GM23248 (cell line): ENCODE measurements at places on chromosomes 7 and 10.

DNA sequence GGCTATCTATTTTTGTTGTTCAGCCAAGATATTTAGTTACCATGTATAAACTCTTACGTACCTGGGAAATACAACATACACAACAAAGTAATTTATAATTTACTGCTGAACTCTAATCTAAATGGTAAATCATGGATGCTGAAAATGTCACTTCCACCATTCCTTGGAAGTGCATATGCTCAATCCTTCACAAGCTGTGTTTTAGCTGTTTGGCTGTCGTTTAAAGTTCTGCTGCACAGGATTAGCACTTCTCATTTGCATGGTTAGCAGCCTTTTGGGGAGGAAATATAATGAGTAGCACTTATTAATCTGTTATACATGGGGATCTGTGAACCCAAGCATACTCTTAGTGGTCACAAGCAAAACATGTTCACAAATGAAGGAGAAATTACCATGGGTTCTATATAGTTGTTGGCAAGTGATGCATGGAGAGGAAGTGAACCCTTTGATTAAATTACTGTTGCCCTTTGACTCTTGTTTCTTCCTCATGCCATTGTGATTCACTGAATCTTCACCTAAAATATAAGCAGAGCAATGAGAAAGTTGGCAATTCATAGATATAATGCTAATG, 18.5 kb downstream of the PIK3CG start:
- DNase-seq = no peak

DNA sequence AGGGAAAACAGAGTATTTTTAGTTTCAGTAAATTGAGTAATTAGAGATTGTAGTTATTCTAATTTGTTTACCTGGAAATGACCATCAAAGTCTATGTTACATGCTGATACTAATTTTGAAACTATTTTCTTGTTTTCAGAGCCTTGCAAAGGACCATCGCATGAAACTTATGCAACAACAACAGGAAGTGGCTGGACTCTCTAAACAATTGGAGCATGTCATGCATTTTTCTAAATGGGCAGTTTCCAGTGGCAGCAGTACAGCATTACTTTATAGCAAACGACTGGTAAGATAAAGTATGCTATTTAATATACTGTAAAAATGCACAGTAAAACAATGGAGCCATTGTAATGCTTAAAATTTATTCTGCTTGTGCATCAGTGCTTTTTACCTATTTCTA, 78.5 kb downstream of the TRIM24 start:
- no peak for DNase-seq

DNA sequence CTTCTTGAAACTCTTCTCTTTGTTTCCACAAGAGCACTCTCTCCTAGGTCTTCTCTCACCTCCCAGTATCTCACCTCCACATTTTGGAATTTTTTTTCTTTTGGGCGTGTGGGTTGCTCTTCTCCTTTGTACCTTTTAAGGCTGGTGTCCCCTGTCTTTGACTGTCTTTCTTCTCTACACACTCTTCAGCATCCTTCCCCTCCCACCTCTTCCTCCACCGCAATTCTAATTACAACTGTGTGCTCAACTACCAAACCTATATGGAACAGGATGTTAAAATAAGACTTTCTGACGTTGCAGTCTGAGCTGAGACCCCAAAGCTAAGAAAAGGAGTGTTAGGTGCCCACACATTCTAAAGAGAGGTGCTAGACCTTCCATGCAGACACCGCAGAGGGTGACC, 14.0 kb upstream of the ADRB1 start:
- no peak for DNase-seq

GRCh38 chr10:86684331-86685097, 16.2 kb downstream of the LDB3 start:
- DNase-seq = peak; percentile 20

DNA sequence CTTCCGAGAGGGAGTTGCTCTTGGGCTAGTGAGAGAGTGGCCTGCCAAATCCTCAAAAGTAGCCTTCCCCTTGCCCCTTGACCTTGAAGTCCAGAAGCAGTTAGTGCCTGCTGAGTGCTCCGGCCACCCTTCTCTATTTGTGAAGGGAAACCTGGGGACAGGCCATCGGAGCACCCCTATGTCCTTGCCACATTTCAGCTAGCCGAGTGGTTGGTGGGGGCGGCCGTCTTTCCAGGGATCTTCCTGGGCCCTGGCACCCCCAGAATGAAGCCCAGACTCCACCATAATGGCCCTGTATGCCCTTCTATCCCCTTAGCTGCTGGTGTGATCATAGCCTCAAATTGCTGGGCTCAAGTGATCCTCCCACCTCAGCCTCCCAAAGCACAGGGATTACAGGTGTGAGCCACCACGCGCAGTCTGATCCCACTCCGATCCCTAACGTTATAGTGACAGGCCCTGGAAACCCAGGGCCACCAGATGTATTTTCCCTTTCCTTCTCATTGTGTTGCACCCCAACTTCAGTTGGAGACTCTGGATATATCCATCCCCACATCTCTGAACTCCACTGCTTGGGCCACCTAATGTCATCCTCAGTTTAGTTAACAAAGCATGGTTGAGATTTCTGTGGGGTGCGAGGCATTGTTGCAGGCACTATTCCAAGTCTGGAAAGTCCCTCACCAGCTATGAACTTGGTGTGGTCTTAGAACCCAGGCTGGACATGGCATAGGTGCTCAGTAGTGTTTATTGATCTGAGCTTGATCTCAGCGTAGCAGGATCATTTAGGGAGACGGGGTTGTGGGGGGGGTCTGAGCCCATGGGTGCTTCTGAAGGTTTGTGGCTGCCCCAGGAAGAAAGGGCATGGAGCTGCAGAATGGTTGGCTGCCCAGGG, 1.6 kb downstream of the TSPAN14 start:
- no peak for DNase-seq

DNA sequence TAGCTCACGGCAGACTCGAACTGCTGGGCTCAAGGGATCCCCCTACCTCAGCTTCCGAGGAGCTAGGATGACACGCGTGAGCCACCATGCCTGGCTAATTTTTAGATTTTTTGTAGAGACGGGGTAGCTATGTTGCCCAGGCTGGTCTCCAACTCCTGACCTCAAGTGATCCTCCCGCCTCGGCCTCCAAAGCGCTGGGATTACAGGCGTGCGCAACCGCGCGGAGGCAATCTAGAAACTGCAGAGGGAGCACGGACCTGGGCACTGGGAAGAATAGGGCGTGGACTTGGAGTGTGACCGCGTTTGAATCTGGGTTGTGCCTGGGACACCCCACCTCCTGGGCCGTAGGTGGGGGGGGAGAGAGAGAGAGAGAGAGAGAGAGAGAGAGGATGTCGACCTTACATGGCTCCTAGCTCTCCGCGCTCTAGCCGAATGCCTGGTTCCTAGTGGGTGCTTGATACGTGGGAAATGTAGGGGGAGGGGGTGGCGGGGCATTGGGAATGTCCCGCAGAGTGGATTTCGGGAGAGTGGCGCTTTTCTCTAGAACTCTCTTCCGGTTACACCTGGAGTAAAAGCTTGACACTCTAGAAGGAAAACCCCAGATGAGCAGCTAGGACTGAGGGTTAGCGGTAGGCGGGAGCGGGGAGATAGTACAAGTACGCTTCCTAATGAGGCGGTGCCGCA, 1.2 kb upstream of the MAP3K8 start:
- DNase-seq = no peak

DNA sequence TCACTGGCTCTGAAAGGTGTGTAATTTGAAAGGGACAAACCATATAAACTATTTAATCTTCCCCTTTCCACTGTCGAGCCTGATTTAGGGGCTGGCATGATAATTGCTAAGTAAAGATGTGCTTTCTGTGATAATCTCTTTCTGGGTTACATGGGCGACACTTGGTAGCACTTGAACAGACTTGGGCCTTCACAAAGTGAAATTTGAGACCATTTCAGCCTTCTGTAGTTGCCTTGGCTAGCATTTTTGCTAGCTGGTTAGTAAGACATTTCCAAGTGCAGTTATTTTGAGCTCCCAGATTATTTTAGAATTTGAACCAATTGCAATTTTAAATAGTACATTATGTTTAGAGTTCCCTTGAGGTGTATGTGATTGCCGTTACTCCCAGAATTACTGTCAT, 432.7 kb upstream of the GALNT17 start:
- DNase-seq = no peak

GRCh38 chr7:121003986-121004685, 15.6 kb downstream of the CPED1 start:
- DNase-seq = no peak

GRCh38 chr7:37104822-37105518, 343.7 kb downstream of the ELMO1 start:
- DNase-seq = no peak

DNA sequence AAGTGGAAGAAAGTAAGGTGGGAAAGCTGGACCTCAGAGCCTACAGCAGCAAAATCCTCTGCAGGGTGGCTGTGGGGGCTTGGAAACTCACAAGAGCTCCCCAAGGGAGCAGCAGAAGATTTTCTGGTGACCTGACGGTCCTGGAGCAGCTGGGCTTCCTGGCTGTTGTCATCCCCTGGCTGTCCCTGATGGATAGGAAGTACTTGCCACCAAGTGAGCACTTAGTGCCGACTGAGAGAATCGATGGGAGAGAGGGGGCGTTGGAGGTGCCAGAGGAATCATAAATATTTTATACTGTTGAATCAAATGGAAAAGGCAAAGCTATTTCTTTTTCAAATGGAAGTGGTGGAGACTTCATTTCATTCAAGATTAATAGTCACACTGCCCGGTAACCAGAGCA, 167.1 kb upstream of the ITGB1 start:
- no peak for DNase-seq

- peak; percentile 71 for DNase-seq
Measured at GRCh38 chr7:131170440-131171271, 157.0 kb upstream of the MKLN1 start.

DNA sequence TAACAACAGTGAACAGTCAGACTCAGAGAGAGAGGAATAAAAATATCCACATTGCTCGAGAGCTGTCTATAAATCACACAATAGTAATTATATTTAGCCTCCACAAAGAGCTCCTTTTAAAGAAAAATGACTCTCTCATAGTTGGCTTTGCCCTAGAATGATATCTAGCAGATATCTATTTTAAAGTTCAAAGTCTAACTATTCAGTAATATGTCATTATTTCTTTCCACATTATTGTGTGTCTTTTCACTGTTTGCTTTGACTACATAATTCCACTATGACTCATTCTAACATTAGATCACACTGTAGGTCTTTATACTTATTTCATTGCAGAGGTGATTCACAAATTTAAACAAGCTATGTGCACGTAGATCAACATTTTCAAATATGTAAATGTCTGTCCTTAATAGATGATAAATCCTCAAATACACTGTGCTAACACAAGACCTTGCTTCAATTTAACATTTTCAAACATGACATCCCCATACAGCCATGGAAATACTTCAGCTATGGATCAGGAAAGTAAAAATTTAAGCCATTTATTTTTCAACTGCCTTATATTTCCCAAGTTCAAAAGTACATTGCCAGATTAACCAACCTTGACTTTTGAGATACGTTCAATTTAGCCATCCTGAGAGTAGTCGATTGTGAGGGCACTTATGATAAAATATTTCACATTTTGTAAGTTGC, 99.9 kb upstream of the AKR1E2 start:
- DNase-seq = peak; percentile 87

GRCh38 chr7:14184292-14184864, 194.9 kb upstream of the ETV1 start:
- no peak for DNase-seq

DNA sequence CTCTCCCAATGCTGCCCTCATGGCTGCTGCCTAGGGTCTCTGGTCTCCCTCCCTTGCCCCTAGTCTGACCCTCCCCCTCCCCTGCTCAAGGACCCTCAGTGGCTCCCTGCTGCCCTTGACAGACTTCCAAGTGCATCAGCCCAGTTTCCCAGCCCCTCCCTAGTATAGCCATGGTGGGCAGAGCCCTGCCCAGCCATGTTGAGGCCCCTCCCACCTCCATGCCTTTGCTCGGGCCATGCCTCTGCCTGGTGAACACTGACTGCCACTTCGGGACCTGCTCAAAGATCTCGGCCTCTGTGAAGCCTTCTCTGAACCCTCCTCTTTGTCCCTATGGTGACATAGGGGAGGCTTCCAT, 73.2 kb downstream of the MYL10 start:
- no peak for DNase-seq
